T-helper 2 cell (primary cell): ENCODE measurements at places on chromosomes 5 and 9.

- no peak for DNase-seq
These were observed 178.3 kb downstream of the CWC27 start for GRCh38 chr5:64947031-64947430.

- DNase-seq, result no peak
These were observed 303.0 kb upstream of the TLE4 start for GRCh38 chr9:79268806-79269205.

DNA sequence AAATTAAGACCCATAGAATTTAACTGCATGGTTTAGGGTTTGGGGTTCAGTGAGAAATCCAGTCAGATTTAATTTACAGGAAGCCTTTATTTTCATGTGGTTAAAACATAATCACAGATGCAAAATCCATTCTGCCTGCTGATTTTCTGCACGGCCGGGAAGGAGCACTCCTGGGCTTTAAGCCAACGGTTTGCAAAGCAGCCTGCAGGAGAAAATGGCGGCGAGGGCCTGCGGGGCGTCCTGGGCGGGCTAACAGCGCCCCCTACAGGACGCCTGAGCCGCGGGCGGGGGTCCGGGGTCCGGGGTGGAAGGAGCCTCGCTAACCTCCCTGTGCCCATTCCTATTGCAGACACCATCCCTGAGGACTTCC is 47.6 kb downstream of the THBS4 start:
- peak; percentile 31 for DNase-seq

DNA sequence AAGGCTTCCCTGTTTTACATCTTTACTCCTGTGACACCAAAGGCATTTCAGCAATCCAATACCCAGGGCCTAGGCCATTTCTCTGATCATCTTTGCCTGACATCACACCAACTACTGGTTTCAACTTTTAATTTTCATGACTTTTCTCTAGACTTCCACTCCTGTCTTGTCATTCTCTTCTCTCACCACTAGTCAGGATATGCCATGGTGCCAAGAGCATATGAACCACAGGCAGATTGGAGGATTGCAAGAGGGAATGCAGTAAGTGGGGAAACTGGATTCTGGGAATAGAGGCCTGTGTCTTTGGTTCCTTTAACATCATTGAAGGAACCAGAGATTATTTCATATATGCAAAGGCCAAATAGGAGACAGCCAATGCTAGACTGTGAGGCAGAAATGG is 69.3 kb downstream of the ANKRD31 start:
- DNase-seq, result no peak

DNA sequence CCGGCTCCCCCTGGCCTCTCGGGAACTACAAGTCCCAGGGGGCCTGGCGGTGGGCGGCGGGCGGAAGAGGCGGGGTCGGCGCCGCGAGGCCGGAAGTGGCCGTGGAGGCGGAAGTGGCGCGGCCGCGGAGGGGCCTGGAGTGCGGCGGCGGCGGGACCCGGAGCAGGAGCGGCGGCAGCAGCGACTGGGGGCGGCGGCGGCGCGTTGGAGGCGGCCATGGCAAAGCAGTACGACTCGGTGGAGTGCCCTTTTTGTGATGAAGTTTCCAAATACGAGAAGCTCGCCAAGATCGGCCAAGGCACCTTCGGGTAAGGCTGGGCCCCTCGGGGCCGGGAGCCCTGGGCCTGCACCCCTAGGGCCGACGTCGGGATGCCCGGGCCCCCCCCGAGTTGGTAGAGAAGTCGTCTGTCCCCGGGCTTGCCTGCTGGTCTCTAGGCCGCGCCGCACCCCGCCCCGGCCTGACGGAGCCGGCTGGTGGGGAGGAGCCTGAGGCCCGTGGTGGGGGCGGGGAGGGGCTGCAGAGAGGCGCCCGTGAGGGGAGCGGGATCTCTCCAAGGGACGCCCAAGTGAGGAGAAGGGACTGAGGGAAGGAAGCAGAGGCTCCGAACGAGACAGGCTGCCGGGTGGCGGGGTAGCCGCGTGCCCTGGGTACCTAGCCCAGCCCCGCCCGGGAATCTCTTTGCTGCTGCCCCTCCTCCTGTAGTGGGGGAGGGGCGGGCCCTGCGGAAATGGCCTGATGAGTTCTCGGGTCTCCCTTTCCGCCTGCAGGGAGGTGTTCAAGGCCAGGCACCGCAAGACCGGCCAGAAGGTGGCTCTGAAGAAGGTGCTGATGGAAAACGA is at the start of gene CDK9:
CDK9 (plus strand) TSS at position 102 of the 840 bp plus-strand sequence; CDS start at position 217, 115 bp downstream.
- peak; percentile 89 for DNase-seq

- DNase-seq, result no peak
These were observed 1761.9 kb upstream of the ACO1 start for GRCh38 chr9:30622561-30622960.

GRCh38 chr5:131976414-131977211 is 31.1 kb upstream of the MEIKIN start:
- no peak for DNase-seq

DNA sequence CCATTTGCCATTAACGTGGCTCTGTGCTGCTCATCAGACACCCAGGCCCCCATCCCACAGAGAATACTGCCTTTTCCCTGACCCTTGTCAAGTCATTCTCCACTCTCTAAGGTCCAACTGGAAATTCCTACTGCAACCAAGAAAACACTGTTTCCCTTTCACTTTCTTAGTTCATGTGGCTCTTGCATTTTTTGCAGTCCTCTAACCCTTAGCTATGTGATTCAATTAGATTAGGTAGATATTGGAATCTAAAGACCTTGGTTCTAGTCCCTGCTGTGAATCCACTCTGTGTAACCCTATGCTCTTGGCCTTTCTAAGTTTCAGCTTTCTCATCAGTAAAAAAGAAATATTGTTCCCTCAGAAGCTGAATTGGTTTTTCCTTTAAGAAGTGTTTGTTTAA is 649.4 kb downstream of the CCDC171 start:
- no peak for DNase-seq

GRCh38 chr9:112295174-112295573 is 38.2 kb downstream of the PTBP3 start:
- DNase-seq, result no peak

DNA sequence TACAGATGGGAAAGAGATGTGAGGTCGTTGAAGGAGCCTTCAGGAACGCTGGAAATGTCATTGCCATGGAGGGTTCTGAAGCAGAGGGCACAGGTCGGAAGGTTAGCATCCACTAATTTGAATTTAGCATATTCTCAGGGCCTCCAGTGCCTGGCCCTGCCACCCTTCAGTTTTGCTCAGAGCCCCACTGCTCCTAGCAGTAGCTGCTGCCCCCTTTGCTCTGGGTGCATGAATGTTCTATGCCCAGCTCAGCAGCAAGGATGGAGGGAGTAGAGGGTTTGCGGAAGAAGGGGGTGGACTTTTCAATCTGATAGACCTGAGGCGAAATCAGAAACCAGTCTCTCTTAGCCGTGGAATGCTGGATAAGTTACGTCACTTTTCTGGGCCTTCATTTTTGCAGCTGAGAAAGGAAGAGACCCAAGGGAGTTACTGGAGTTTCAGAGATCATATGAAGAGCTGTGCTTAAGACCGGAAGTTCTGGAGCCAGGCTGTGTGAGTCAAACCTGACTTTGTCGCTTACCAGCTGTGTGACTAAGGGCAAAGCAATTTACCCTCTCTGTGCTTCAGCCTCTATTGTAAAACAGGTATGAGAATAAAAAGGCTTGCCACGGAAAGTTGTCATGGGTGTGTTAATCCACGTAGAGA is 133.2 kb upstream of the PANK3 start:
- no peak for DNase-seq

- DNase-seq, result no peak
These were observed 21.7 kb downstream of the FEM1C start for GRCh38 chr5:115522832-115523403.

- DNase-seq, result no peak
These were observed 182.6 kb upstream of the GLRA1 start for GRCh38 chr5:152107220-152107619.

DNA sequence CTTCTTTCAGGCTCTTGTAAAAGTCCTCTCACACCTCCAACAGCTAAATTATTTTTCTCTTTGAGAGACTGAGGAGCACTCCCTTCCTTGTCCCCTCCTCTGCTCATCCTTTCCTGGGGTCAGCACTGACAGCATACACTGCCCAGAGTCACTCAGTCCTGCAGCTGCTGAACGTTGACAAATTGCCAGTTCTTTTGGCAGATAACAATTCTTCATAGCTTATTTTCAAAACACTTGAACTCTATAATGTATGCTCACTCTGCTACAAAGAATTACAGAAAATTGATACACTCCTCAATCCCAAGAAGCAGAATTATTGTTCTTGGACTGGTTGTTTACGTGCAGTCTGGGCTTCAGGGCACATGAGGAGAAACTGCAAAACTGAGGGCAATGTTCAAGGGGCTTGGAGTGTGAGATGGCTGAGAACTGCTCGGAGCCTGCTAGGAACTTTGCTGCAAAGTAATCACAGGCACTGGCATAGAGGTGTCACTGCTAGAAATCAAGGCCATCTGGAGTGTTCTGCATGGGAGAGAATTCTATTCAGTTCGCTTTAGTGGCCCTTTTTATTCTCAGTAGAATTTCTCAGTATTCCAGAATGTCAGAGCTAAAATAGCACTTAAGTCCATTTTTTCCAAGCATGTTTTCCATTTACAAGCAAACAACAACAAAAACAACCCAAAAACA is 96.4 kb upstream of the SPOCK1 start:
- no peak for DNase-seq

- peak; percentile 79 for DNase-seq
These were observed 43.9 kb upstream of the PRRC2B start for GRCh38 chr9:131349881-131350563.

- DNase-seq, result no peak
These were observed 302.7 kb downstream of the MAN2A1 start for GRCh38 chr5:109992264-109992915.

DNA sequence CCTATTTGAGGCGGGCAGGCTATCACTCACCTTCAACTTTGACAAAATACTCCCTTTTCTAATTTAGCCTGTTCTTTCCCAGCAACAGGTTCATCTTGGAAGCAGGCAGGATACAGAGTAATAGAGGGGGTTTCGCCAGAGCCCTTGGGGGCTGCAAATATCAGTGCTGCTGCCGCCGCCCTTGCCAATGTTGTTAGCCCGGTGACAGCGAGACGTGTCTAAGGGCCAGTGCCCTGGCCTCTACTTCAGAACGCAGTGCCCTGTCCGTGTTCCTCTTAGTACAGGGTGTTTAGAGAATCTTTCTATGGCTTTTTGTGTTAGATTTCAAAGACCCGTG is 703 bp downstream of the FAM120AOS start:
- DNase-seq, result no peak

- no peak for DNase-seq
These were observed 29.6 kb downstream of the PAX5 start for GRCh38 chr9:37004424-37004935.

- no peak for DNase-seq
These were observed 171.0 kb upstream of the IER5L start for GRCh38 chr9:129348890-129349664.

- no peak for DNase-seq
These were observed 6.9 kb upstream of the SPATA31C1 start for GRCh38 chr9:87910821-87911220.

GRCh38 chr5:59665086-59665831 is 228.3 kb downstream of the PDE4D start:
- no peak for DNase-seq

- peak; percentile 83 for DNase-seq
These were observed 82.5 kb upstream of the ZBTB43 start for GRCh38 chr9:126722252-126722921.

DNA sequence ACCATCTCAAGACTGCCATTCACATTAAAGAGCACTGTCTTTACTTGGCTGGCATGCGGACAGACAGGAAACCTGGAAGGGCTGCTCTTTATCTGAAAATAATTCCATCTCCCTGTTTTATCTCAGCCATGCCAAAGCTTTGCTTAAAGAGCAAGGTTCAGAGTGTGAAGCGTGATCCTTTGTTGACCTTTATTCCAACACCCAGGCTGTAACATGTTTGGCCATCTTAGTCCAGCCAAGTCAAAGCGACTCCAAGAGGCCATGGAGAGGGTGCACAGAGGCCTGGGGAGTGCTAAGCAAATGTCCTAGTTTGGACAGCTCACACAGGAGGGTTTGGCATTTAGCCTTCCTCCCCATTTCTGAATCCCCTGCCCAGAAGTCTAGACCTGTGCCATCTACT is 194.7 kb downstream of the PJA2 start:
- no peak for DNase-seq

DNA sequence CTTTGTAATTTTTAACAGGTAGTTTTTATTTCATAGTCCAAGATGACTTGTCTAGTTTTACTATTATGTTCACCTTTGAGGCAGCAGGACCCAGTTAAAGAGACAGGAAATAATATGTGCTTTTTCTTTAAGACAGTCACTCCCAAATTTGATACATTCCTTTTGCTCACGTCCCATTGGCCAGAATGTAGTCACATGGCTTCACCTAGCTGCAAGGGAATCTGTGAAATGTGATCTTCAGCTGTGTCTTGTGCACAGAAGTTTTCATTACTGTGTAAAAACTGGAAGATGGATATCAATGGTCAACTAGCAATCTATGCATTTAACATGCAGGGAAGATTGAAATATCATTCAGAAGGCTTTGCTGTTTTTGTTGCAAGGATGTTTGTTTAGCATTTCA is 41.1 kb downstream of the XRCC4 start:
- no peak for DNase-seq

- no peak for DNase-seq
These were observed 30.4 kb upstream of the LTC4S start for GRCh38 chr5:179763215-179763945.

GRCh38 chr9:83220730-83221129 is 157.8 kb upstream of the RASEF start:
- DNase-seq, result no peak

GRCh38 chr5:32679218-32679617 is 31.9 kb upstream of the NPR3 start:
- no peak for DNase-seq

- no peak for DNase-seq
These were observed 46.7 kb upstream of the RIOK2 start for GRCh38 chr5:97229688-97230285.
